ENCODE measurements at places on chromosomes 5 and 9.

DNA sequence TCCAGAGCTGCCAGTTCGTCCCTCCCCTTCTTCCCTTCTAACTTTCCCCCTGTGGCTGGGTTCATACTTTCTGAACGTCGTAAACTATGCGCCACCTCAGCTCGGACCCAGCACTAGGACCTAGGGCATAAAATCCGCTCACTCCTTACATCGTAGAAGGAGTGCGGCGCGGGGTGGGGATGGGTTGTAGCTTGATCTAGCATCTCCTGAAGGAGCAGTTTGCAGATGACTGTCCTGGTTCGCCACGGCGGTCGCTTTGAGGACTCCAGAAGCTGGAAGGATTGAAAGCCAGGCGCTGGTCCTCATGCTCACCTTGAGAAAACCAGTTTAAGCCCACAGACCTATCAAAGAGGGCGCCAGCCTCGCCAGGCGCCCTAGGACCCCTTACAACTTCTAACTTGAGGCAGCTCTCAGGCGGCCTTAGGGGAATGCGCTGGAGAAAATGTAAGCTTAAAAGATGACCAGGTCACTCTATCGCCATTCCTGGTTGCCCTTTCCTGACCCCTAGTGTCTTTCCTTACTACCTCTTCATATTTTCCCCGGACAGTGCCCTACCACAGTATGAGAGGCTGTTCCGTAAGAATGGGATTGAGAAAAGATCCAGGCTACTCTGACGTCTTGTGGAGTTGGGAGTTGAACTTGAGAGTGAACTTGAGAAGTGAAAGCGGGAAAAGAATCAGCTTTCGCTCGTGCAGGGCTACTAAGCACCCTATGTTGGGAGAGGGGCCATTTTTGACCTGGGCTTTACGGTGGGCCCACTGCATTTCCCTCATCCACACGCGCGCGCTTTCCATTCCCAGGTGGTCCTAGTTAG lies 2.8 kb downstream of the RORB start:
- no peak for DNase-seq

DNA sequence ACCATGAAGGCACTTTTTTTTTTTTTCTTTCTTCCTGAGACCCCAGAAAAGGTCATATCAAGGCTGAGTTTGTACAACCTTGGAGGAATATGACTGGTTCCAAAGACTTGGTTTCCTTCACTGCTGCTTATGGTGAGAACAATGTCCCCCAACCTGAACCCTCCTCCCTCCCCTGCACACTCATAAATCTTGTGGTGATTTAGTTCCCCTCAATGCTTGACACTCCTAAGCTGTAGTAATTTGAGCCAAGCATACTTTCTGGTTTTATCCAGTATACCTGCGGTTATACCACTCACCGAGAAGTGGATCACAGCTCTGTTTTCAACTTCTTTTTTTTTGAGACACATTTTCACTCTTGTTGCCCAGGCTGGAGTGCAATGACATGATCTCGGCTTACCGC lies 149.9 kb upstream of the KLF4 start:
- no peak for DNase-seq

- DNase-seq = peak; percentile 70
Measured at GRCh38 chr5:149363358-149363757, 5.5 kb downstream of the PCYOX1L start.

- DNase-seq = peak; percentile 97
Measured at GRCh38 chr9:125758986-125759763, 12.0 kb downstream of the PBX3 start.

- no peak for DNase-seq
Measured at GRCh38 chr9:100112677-100113336, 13.8 kb downstream of the INVS start.

GRCh38 chr5:43627028-43627427 lies 24.0 kb downstream of the NNT start:
- peak; percentile 15 for DNase-seq

GRCh38 chr5:151243564-151243963 lies 9.4 kb upstream of the GM2A start:
- no peak for DNase-seq

Data from pons (tissue), 1 donor.